ENCODE measurements at places on chromosomes 1 and 21.

DNA sequence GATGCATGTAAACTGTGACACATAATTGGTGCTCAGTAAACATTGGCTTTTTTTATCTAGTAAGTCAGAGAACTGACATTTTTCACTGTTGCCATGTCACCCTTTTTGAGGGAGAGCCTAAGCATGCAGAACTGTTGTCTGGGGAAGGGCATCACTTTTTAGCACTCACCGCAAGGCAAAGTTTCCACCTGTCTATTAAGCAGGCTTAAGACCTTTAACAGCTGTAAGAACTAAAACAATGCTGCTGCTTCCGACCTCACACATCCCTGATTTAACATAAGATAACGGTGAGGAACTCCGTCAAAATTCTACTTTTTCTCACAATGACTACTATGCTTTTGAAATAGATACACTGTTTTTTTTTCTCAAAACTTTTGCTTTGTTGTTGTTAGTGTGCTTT, 554.8 kb downstream of the NUF2 start:
- DNase-seq: no peak

GRCh38 chr1:234861024-234861620, 251.1 kb upstream of the IRF2BP2 start:
- DNase-seq: no peak

- DNase-seq: no peak
These were observed 38.4 kb upstream of the PRDM2 start for GRCh38 chr1:13661539-13661938.

GRCh38 chr1:156432669-156433018, 63.6 kb downstream of the RHBG start:
- no peak for DNase-seq

DNA sequence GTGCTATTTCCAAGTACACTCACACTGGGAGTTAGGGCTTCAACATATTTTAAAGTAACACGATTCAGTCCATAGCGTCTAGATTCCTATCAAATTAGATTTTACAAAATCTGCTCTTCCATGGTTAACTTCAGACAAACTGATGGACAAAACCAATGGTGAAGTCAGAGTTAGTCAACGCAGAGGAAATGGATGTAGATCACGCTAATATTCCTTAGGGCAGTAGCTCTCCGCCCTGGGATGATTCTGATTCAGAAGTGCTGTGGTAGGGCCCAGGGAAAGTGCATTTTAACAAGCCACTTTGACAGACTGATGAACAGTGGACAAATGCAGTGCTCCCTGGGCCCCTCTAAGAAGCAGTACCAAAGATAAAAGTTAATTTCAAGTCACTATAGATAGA, 83.2 kb downstream of the HIVEP3 start:
- no peak for DNase-seq

DNA sequence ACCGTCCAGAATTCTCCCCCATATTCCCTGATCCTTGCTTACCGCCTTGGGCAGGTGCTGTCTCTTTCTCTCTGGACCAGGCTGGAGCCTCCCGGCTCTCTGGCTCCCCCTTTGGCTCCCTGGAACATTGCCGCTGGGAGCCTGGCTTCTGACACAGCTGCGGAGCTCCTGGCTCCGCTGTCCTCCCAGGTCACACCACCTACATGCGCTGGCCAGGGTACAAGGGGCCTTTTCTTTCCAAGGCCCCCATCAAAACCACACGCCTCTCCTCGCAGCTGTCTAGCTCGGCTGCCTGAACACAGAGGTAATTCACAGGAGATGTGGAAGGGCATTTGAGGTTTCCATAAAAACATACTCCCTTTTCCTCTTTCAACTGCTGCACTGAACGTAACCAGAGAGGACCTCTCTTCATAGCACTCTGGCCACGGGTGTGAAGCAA, 7.5 kb upstream of the ZNF648 start:
- DNase-seq: no peak

DNA sequence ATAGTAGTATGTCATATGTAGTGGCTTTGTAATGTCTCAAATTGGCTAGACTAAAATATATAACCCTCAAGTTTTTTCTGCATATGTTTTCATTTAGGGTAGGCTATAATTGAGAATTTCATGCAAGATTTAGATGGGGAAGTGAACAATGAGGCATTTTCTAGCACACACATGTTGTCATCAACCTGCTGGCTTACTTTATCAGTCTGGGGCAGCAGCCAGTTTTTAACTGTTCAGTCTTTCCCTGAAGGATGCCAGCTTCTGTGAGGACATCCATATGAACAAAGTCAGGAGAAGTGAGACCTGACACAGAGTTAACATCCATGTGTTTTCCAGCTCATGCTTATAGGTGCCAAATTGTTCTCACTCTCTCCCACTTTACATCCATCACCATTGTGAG, 74.7 kb upstream of the OLFM3 start:
- no peak for DNase-seq

DNA sequence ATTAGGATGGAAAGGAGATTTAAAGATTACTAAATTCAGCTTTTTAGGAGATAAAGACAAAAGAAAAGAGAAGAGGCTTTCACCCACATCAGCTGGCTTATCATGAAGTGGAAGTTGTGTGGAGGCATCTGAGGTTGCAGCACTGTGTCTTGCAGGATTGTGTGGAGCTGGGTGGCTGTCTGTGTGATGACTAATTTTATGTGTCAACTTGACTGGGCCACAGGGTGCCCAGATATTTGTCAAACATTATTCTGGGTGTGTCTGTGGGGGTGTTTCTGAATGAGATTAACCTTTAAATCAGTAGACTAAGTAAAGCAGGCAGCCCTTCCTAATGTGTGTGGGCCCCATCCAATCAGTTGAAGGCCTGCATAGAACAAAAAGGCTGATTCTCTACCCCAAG, 3.9 kb downstream of the KCNA10 start:
- DNase-seq: no peak

DNA sequence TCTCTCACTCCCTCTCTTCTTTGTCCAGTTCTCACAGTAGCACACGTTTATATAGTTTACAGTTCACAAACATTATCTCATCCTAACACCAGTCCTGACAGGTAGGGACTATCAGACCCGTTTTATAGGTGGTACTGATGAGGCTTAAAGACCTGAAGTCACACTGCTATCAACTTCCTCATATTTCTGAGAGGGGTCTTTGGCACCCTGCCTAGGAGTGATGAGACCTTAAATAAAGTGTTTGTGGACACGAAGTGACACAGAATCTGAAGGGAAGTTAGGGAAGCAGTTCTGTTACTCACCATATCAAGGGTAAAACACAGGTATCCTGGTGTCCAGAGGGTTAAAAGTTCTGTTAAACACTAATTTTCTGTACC, 590 bp upstream of the TACSTD2 start:
- DNase-seq: no peak

- DNase-seq: no peak
These were observed 1054.1 kb downstream of the TTLL7 start for GRCh38 chr1:82944822-82945221.

- DNase-seq: no peak
These were observed 25.1 kb downstream of the C1orf116 start for GRCh38 chr1:207007352-207008033.

DNA sequence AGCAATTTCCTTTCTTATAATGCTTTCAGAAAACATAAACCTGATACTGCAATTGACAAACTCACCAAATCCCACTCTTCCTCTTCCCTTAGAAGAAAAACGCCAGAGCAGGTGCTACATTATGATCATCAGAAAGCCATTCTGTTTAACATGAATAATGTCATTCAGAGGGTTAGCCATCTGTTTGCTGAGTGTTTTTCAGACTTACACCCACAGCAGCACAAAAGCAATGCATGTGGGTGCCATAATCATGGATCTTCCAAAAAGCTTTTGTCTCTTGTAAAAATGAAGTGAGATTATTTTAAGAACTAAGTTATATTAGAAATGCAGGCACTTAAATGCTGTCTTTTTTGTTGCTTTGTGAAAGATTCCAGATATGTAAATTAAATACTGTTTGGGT, 204.6 kb upstream of the TMPRSS15 start:
- no peak for DNase-seq

GRCh38 chr1:52056937-52057231, 789 bp downstream of the BTF3L4 start:
- no peak for DNase-seq

GRCh38 chr1:118397496-118397859, 212.4 kb upstream of the SPAG17 start:
- no peak for DNase-seq

GRCh38 chr1:1274299-1274930, 761 bp upstream of the UBE2J2 start:
- no peak for DNase-seq

GRCh38 chr1:198107091-198107501, 49.7 kb upstream of the NEK7 start:
- DNase-seq: no peak

DNA sequence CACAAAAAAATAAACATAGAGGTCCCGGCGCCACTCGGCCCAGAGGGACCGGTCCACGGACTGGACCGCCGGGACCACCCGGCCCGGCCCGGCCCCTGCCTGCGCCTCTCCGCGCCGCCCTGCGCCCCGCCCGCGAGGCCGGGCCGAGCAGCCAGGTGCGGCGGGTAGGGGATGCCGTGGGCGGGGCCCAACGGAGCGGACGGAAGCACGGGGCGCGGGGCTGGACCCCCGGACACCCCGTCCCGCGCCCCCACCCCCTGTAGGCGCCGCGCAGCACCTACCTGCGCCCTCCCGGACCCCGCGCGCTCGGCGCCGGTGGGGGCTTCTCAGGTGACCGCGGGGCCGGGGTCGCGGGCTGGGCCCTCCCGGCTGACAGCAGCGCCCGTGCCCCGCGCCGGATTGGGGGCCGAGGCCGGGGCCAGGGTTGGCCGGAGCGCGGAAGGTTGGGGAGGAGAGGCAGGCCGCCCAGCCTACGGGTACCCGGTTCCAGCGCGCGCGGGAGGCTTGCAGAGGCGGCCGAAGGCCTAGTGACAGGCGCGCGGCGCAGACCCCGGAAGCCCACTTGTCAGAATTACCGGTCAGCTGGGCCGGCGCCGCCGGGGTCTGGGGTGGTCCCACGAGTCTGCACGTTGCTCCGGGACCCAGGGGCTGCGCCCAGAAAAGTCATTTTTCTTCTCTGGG, 351.9 kb upstream of the CAMK1G start:
- no peak for DNase-seq

GRCh38 chr1:95145493-95145892, 28.3 kb downstream of the TLCD4 start:
- DNase-seq: no peak

DNA sequence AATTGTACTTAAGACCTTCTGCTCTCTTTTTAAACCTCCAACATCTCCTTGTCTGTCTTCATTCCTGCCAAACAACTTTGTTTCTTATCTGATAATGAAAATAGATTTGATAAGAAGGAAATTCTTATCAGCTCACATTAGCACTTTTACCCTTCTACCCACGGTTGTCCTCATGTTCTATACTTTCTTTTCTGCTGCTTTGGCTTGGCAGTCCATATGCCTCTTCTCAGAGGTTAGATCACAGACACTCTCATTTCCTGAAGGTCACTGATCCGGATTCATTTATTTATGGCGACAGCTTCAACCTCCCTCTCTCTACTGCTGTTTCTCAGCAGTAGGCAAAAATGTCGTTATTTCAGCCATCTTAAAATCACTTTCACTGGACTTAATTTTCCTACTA, 2015.8 kb downstream of the NCAM2 start:
- no peak for DNase-seq

GRCh38 chr1:156128654-156129597, 14.4 kb downstream of the LMNA start:
- DNase-seq: peak; percentile 28
